ENCODE measurements at places on chromosomes 4 and X.

- peak; percentile 77 for DNase-seq
These were observed 9.4 kb downstream of the CHST7 start for GRCh38 chrX:46582966-46583365.

GRCh38 chr4:48315728-48316630, 25.4 kb upstream of the SLAIN2 start:
- peak; percentile 80 for DNase-seq

DNA sequence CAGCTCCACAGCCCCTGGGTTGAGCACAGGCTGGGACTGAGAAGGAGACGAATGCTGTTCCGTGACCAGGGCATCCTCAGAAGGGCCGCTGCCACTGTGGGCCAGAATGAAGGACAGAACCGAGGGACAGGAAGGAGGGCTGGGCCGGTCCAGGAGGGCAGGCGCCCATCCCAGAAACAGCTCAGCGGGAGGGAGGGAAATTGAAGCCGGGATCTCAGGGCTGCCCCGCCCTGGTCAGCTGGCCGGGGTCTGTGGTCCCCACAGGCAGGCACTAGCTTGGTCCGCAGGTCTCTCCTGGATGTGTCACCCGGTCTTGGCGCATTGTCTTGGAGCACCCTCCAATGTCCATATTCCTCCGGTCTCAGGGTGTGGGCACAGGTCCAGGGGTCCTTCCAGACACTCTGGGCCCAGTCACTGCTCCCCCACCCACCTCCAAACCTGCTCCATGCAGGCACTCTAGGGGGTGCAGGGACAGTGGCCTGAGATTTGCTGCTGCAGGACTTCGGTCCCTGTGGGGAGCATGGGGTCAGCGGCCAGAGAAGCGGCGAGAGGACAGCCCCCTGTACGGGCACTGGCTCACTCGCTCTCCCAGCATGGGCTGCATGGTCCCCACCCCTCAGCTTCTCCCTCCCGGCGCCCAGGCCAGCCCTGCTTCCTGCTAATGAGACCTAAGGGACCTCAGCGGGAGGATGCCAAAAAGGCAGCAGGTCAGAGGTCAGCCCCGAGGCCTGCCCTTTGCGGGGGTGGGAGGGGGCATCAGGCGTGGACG, 23.9 kb upstream of the MXD4 start:
- no peak for DNase-seq

GRCh38 chr4:159079074-159079473, 23.8 kb upstream of the RAPGEF2 start:
- DNase-seq: no peak

- DNase-seq: no peak
These were observed 961.2 kb downstream of the RPA4 start for GRCh38 chrX:97844943-97845342.

DNA sequence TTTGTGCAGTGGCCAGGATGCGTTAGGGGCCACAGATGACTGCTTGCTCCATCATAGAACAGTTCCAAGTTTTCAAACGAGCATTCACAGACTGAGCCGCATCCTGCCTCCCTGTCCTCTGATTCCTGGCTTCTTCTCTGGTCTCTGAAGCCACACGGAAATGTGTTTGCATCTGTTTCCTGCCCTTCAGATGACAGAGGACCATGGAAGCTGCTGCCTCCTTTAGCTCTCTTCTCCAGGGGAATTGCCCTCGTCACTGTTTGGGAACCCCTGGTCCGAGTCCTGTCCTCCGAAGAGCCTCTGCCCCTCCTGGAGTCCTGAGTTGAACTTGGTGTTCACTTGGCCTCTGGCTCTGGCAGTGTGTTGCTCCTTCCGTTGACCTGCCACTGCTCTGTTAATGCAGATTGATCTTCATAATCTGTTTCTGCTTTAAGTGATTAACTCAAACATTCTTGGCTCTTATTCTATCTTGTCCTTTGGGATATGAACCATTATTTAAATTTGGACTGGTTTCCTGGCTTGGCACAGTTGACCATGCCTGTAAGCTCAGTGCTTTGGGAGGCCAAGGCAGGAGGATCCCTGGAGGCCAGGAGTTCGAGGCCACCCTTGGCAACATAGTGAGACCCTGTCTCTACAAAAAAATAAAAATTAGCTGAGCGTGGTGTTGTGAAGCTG, 96.0 kb downstream of the PTTG2 start:
- DNase-seq: no peak

DNA sequence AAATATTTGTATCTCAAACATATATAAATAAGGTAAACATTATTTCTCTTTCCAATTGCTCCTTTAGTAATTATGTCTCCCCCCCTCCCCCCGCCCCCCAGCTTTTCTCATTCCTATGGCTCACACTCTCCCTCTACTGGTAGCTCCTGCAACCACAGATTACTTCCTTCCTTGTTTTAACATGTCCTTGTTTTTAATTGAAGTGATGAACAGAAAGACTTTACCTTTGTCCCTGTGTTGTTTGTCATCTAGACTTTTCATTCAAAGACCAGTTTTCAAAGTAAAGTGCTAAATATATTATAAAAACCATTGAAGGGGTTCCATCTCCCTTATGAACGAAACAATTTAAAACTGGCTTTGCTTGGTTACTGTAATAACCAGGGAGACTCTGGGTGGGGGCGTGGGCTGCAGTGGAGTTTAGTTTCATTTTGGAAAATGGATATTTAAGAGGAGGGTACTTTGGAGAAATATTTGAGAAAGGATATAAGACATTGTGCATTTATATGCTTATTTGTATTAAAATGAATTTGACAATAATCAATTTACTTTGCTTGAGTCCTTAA, 352.9 kb downstream of the RAPGEF2 start:
- peak; percentile 77 for DNase-seq

DNA sequence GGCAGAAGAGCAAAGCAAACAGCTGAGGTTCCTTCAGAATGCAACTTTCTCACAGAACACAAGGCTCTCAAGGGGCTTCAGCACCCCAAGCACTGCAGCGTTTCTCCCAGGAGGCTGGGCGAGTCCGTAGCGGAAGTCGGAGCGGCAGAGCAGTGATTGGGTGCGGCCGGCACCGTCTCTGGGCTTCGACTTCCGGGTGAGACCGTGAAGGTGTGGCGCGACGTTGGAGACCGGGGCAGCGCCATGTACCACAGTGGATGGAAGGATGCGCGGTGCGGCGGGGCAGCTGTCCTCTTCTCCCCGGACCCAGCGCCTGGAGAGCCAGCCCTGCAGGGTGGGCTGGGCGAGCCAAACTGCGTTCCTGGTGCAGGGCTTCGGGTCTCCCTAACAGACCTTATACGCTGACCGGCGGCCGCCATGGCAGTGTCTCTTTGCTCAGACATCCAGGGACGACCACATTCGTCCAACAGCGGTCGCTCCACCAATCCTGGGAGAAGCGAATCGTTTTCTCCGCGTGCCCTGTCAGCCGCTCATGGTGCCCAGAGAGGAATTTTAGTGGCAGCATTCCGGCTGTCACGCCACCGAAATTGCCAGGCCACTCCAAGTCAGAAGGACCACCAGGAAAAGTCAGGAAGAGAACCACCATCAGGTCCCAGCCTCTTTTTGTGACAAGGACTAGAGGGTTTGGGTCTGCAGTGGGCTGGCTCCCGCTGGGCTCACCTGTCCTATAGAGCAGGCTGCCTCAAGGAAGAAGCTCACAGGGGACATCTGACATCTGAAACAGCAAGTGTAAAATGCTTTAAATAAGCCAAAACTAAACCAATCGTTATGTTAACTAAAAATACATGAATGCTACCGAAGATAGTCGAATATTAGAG, 20.5 kb downstream of the TRIM61 start:
- DNase-seq: peak; percentile 60

DNA sequence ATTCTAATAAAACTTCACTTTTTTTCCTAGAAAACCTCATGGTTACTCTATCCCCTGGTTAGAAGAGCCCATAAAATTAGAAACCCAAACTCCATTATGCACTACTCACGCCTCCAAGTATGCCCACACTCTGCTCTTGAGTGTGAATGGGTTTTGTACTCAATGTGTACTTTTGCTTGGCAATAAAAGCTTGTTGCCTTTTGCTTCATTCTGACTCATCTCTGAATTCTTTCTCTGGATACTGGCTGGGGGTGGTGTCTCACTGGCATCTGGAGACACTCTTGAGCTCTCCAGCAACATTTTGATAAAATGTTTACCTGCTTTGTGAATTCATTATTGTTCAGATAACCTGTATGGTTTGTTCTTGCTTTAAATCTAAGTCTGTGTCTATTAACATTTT, 963.3 kb downstream of the TRAM1L1 start:
- DNase-seq: peak; percentile 7

DNA sequence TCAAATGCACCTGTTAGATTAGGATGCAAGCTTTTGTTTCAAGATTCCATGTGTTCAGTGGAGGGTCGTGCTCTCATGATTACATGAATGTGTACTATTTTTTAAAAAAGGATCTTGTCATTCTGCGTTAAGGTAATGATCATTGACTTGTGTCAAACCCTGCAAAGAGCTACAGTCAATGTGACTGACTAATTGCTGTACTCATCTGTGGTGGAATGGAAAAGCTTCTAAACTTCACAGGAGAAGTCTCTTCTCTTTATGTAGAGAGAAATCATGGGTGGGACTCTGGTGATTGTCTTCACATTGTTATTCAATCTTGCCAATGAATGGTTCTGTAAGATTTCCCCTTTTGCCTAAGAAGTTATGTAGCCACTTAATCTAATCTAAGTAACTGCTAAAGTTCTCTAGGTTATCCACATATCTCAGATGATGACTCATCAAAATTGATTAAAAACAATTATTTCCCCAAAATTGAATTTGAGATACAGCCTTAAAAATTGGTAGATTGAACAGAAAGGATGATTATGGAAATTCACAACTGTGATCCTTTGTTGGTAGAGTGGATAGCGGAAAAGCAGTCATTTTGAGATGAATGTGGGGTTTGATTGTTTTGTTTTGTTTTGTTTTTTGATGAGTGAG, 6.7 kb downstream of the MAGEE1 start:
- no peak for DNase-seq

GRCh38 chr4:103050736-103051436, 25.7 kb downstream of the SLC9B2 start:
- DNase-seq: peak; percentile 11

DNA sequence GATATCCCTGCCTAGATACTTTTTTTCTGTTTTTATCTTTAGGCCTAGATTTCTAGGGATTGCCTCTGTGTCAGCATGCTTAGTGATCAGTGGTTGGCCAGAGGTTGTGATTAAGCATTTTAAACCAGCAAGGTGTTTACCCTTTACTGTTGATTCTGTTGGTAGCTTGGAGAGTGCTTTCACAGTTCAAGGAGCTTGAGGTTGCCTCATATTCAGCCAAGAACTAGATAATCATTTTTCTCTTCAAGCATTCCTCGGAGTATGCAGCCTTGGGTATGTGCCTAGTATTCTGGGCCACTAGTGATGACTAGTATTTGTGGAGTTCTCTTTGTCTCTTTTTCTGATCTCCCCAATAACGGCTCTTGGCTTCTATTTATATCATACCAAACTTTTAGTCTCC, 20.4 kb downstream of the APOOL start:
- no peak for DNase-seq

DNA sequence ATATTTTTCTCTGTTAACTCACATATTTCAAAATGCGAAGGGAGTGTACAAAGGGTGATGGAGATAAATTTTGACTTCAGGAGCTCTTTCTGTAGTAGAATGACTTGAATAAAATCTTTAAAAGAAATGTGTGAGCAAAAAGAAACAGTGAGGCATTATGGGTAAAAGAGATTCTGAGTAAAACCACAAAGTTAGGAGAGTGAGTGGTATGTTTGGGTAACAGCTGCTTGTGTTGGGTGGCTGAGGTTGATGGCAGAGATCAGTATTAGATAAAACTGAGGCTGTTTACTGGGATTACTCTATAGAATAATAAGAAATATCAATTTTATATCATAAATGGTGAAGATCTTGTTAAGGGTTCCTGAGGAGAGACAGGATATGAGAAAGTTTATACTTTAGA, 434.2 kb upstream of the AMOT start:
- DNase-seq: no peak

GRCh38 chr4:130432289-130432688, 1336.3 kb downstream of the C4orf33 start:
- DNase-seq: no peak

All from adipocyte (in vitro differentiated cells).